ENCODE measurements at places on chromosomes 7 and 10. TPM values are rescaled to one million over a fixed set of nuclear protein-coding genes. Genes with fewer than 3 reads are reported as not detected.

The RBP3 gene
- total RNA-seq: not detected

The PDGFA gene
- 24.1 TPM for total RNA-seq

The C10orf105 gene
- total RNA-seq: 0.27 TPM

The HTR7 gene
- total RNA-seq: 0.70 TPM

The SOSTDC1 gene
- total RNA-seq: 0.13 TPM
